ENCODE measurements at places on chromosomes 11 and 22.

GRCh38 chr11:133007027-133007584 is 525.2 kb downstream of the OPCML start:
- DNase-seq = no peak

GRCh38 chr11:126410649-126411048 is 55.2 kb downstream of the ST3GAL4 start:
- DNase-seq = no peak

GRCh38 chr11:1570001-1570453 is 2.0 kb downstream of the DUSP8 start:
- DNase-seq = no peak

GRCh38 chr11:86933891-86934581 is 21.2 kb downstream of the FZD4 start:
- no peak for DNase-seq

GRCh38 chr11:108694846-108695245 is 30.0 kb downstream of the DDX10 start:
- no peak for DNase-seq
